ENCODE measurements at places on chromosomes 12 and 14.

DNA sequence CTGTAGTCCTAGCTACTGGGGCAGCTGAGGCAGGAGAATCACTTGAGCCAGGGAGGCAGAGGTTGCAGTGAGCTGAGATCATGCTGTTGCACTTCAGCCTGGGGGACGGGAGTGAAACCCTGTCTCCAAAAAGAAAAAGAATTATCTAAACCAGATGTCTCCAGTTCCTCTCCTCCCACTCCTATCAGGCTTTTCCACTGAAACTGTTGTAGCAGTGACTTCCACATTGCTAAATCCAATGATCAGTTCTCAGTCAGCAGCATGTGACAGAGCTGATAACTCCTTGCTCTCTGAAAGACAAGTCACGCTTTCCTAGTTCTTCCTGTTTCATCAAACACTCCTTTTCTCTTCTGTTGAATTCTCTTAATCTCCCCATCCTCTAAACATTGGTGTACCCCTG, 8.6 kb downstream of the SLC38A6 start:
- DNase-seq, result no peak

- DNase-seq, result no peak
Observed at GRCh38 chr12:127295630-127296029, 971.3 kb upstream of the TMEM132C start.

- DNase-seq, result no peak
Observed at GRCh38 chr12:94644141-94644979, 6.0 kb downstream of the TMCC3 start.

DNA sequence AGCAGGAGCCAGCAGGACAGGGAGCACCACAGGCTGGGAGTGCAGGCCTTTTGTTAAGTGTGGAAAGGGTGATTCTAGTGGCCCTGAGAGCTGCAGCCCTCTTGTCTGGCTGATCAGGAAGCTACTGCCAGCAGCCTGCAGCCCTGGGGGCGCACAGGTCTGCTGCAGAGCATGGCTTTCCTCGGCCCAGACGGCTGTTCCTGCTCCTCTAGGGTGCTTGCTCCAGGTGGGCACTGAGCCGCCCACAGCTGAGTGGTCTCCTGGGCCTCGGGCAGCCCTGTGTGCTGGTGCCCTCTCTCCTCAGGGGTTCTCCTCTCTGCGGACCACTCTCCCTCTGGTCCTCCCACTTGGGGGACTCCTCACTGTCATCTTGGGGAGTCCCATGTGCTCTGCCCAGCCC, 18.9 kb downstream of the CCDC88C start:
- DNase-seq, result no peak

DNA sequence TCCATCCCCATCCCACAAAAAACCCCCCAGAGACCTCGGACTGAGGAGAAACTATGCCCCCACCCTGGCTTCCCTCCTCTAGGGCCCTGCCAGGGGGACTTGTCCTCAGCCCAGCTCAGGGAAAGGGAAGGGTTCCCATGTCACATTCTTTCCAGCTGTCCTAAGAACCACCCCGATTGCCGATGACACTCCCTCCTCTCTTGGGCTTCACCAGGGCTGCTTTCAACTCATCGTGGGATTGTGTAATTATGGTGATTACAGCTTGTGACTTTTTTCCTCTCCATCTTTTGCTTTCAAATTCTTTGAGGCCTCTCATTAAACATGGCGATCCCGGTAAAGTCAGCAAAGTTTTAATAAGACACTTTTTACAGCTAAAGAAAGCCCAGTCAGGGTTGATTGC, 344.0 kb downstream of the DPF3 start:
- no peak for DNase-seq

- DNase-seq, result no peak
Observed at GRCh38 chr14:63039866-63040265, 5.4 kb downstream of the KCNH5 start.

DNA sequence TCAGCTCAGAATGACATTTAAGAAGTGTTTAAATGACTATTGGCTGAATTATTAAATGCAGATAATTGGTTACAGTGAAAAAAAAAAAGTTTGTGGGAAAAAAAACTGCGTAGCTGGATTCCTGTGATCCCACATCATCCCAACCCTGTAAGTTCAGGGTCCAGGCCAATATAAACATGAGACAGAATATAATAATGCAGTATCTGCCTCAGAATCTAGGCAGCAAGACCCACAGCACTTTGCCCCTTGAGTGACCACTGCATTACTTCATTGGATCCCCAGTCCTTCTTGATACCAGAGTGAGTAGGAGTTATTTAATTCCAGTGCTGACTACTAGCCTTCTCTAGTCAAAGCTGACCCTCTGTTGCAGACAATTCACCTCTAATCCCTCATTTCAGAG, 272.6 kb downstream of the CCER1 start:
- DNase-seq, result no peak

DNA sequence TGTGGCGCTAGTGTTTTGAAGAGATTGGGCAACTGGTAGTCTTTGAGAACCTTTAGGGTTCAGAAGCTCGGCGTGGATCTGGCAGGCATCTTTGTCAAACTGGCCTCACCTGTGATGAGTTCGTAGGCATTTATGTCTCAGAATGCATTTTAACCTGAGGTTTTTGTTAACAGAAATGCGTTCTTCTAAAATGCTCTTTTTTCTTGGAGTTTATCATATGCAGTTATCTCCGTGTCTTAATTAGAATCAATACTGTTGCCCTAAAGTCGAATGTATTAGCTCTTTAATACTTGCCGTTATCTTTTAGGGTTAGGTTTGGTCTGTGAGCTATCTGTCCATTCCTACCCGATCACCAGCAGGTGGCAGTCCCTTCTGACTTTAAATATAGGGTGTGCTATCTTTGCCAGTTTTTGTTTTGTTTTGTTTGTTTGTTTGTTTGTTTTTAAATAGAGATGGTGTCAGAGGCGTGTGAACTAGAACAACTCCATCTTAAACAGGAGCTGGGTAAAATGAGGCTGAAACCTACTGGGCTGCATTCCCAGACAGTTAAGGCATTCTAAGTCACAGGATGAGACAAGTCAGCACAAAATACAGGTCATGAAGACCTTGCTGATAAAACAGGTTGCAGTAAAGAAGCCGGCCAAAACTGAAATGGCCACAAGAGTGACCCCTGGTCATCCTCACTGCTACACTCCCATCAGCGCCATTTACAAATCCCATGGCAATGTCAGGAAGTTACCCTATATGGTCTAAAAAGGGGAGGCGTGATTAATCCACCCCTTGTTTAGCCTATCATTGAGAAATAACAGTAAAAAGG, 1.4 kb downstream of the ATF1 start:
- peak; percentile 41 for DNase-seq

DNA sequence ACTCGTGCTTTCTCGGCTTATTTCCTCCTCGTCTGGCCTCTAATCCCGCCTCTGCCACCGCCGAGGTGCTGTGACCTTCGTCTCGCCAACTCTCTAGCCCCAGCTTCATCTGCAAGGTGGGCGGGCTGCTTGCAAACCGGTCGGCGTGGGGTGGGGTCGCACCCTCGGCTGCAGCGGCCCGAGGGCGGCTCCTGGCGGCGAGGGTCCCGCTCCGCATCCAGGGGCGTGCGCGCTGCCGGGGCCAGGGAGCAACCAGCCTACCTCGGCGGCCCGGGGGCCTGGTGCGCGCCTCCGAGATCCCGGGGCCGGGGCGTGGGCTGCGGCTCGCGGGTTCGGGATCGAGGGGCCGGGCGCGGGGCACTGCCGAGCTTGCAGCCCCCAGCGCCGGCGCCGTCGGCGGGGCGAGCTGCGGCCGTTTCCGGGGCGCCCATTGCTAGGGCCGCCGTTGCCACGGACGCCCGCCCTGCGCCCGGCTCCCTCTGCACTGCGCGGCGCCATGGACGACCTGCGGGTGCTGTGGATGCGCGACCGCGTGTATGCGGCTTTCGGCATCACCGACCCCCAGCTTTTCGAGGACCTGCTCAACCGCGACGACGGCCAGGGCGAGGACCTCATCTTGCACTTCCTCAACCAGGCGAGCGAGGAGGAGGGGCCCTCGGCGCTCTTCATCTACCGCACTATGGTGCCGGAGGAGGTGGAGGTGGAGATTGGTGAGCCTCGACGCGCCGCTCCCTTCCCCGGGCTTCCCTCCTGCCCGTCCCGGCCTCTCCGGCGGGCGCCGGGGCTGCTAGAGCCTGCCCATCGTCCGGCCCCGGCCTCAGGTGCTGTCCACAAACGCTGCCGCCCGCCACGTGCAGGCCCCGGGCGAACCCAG, at the start of gene DNAH10:
Gene DNAH10 (plus strand): TSS at position 461 of the 874 bp plus-strand sequence. CDS start 36 bp downstream, at position 497.
- DNase-seq, result peak; percentile 59

- DNase-seq, result no peak
Observed at GRCh38 chr14:76697246-76697905, 63.9 kb upstream of the VASH1 start.

GRCh38 chr14:50669441-50669986, 1.4 kb upstream of the SAV1 start:
- DNase-seq, result no peak

- DNase-seq, result peak; percentile 19
Observed at GRCh38 chr12:62466018-62466593, 520 bp upstream of the MON2 start.

- DNase-seq, result no peak
Observed at GRCh38 chr14:102474934-102475333, 34.6 kb downstream of the ANKRD9 start.

DNA sequence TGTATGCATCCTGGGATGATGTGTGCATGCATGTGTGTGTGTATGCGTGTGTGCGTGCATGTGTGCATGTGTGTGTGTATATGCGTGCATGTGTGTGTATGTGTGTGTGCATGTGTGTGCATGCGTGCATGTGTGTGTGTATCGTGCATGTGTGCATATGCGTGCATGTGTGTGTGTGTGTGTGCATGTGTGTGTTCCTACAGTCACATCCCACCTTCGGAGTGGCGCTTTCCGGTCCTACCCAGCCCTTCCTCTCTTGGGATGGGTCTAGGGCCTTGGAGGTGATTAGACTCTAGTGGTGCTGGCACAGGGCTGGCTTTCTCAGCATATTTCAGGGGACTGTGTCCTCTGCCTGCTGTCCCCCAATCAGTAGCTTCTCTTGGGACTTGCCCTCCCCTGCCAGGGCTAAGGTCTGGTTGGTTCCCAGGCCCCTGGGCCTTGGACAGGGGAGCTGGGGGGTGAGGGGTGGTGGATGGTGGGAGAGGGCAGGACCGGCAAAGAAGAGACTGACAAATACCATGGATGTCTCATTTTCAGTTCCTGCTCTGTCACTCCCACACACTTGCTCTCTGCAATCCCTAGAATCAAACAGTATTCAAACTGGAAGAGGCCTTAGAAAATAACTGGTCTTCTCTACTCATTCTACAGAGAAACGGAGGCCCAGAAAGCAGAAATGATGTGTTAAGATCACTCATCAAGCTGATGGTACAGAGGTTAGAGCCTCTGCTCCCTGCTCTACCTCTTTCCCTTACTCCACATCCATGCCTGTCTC, 21.9 kb upstream of the FAIM2 start:
- DNase-seq, result no peak

GRCh38 chr14:40318211-40318719, 886.0 kb upstream of the FBXO33 start:
- no peak for DNase-seq

GRCh38 chr12:113938471-113938870, 27.7 kb downstream of the RBM19 start:
- DNase-seq, result no peak

DNA sequence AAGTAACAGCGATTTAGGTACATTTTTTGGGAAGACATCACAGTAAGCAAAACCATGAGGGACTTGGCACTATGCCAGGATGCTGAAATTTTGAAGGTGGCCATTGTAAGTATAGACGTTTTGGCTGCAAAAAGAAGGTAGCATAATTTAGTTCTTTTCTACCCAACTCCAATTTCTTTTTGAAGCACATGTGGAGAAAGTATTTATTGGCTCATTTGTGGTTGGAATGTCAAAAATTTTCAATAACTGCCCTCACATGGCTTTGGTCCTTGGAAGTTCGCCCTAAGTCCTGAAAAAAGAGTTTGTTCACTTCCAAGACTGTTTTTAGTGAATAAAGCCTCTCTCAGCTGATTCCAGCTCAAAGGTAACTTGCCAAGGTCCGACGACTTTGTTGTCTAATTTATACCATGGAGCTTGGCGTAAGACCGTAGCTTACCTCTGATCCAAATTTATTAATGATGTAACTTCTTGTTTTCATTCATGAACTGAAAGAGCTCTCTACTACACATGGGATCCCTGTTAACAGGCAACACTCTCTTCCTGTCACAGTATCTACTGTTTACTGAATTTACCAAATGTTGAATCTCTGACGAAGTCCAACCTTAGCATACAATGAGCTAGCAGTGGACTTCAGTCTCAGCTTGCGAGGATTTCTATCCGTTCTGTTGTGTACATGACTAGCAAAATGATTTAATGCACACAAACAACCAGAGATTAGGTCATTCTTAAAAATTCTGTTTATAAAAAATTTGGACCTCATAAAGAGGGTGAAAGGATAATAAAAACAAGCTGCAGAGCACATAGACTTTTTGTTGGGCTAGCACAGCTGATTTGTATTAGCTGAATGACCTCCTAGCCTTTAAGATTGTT, 49.0 kb downstream of the MSRB3 start:
- no peak for DNase-seq

- peak; percentile 34 for DNase-seq
Observed at GRCh38 chr12:6963016-6963731, 7.3 kb downstream of the PHB2 start.

DNA sequence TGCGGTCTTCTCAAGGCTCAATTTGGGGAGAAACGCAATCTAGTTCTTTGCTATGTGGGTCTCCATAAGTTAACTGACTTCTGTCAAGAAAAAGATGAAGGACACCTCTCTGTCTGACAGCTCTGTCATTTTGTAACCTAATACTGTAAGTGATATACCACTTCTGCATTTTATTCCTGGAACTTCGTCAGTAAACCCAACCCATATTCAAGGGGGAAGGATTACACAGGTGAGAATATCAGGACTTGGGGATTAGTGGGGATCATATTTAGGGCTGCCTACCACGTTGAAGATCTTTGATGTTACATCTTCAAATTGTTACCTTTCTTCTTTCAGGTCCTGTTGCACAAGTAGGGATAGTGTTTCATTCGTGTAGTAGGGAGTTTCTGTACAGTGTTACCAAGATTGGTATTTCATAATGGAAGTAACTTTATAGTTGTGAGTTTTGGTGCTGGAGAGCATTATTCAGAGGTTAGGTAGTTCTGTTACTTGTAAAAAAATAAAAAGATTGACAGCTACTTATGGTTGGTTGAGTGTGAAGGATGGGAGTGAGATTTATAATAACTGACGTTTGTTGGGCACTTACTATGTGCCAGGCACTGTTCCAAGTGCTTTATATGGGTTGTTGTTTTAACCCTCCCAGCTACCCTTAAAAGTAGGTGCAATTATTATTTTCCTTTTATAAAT, 1.6 kb downstream of the TMEM260 start:
- no peak for DNase-seq

DNA sequence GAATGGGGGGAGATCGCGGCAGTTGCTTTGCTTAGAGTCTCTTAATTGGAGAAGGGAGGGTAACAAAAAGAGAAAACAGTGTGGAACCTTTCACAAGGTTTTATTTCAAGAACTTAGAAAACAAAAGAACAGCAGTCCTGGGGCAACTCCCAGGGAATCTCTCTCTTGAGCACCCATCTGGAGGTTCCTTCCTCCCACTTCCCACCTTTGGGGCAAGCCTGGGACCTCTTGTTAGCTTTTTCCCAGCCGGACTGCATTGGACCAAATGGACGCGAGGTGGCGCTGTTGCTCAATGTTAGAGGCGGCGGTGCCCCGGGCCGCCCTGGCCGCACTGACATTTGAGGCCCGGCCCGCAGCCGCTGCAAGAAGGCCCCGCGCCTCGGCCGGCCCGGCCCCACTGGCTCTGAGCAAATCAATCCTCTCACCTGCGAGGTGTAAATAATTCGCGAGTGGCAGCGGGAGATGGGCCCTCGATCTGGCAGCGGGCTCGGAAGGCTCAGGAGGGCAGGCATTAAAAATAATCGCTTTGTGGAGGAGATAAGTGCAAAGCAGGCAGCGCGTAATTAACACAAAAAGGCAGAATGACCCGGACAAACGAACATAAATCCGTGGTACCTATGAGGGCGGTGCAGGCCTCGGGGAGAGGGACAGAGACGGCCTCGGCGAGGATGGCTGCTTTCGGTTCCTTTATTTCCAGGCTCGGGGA, 2.8 kb upstream of the HOXC8 start:
- peak; percentile 83 for DNase-seq

All from stimulated activated naive CD8-positive, alpha-beta T cell treated with anti-CD3 and anti-CD28 coated beads, Interleukin-15, amount 100 ng/mL, for 72 hours (primary cell).